HCT116 (cell line): ENCODE measurements at places on chromosomes 12 and 14. TPM values are rescaled to one million over a fixed set of nuclear protein-coding genes. Genes with fewer than 3 reads are reported as not detected.

The TEX52 gene
- total RNA-seq = not detected

The ACVRL1 gene
- 2.5 TPM for total RNA-seq

The PLA2G1B gene
- total RNA-seq = 2.0 TPM

The TAS2R50 gene
- 0.54 TPM for total RNA-seq

The ANKRD52 gene
- 56.6 TPM for total RNA-seq
